Foreskin melanocyte (primary cell): ENCODE measurements at places on chromosomes 1 and 21.

GRCh38 chr1:210123924-210124589, 108.5 kb upstream of the SERTAD4 start:
- DNase-seq: no peak

GRCh38 chr1:45566722-45567121, 16.1 kb downstream of the AKR1A1 start:
- DNase-seq: no peak

GRCh38 chr1:180643693-180644092, 11.9 kb downstream of the XPR1 start:
- no peak for DNase-seq

DNA sequence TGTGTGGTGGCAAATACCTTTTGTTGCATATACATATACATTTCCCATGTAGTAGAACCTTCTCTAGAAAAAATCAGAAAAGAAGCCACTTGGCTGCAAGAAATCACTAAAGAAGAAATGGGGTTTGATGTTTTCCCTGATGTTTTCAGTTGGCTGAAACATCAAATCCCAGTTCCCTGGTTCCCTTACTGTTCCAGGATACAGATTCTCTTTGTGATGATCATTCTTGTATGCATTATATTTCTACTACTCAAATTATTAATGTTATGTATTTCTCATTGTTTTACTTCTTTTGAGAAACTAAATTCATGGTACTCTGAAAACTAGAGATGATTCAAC, 7.6 kb downstream of the RNU1-2 start:
- no peak for DNase-seq

DNA sequence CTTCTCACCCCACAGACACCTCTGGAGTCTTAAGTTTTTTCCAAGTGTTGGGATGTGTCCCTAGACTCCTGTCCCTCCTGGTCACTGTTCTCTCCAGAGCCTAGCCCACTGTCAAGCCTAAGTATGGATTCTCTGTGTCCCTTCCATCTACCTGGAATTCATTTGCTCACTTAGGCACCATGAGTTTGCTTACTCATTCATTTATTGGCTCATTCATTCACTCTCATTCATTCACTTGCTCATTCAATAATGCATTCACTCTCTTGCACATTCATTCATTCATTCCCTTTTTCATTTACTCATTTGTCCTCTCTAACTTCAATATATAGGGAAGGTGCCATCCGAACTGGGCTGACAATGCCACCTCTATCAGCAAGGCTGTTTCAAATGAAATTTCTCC, 1.6 kb downstream of the S100A16 start:
- DNase-seq: no peak

DNA sequence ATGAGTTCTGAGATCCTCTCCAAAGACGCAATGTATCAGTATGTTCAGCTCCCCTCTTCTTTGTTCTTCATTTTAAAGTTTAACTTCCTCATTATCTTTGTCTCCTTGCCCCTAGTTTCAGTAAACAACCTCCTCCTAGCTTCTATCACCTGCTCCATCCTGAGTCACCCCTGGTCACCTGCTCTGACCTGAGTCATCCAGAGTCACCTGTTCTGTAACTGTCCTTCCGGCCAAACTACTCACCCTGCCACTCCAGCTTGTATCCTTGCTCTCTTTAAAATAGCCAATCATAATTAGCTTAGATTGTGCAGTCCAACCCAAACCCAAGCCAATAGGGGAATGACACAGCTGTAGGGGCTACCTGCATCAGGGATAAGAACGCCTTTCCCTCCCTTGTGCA, 332.0 kb downstream of the OLFM3 start:
- no peak for DNase-seq

- DNase-seq: no peak
Observed at GRCh38 chr1:47837866-47838561, 159.2 kb downstream of the TRABD2B start.

DNA sequence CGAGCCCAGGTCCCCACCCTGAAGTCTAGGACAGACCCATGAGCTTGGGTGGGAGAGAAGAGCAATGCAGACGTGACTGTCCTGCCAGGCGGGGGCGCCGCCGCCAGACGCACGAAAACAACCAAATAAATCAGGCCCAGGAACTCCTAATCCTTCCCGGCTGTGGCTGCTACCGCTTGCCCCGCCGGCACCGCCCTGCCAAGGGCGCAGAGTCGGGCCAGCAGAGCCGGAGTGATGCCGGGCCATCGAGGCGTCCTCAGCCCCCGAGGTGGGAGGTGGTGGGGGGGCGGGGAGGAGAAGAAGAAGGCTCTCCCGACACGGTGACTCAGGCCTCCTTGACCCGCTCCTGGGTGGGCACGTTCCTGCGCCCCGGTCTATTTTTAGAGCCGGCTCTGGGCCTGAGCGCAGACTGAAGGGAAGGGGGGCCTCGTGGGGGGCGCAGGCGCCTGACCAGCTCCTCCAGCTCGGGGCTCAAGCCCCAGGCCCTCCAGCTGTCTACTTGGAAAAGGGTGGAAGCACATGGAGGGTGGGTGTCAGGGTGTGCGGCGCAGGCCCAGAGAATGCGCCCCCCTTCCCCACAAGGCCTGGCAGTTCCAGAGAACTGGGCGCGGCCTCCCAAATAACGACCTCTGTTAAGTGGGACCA, 10.7 kb upstream of the COL16A1 start:
- DNase-seq: peak; percentile 61

GRCh38 chr1:35178295-35178695, 14.7 kb downstream of the SFPQ start:
- DNase-seq: no peak

- no peak for DNase-seq
Observed at GRCh38 chr1:53681977-53682685, 56.8 kb downstream of the GLIS1 start.

DNA sequence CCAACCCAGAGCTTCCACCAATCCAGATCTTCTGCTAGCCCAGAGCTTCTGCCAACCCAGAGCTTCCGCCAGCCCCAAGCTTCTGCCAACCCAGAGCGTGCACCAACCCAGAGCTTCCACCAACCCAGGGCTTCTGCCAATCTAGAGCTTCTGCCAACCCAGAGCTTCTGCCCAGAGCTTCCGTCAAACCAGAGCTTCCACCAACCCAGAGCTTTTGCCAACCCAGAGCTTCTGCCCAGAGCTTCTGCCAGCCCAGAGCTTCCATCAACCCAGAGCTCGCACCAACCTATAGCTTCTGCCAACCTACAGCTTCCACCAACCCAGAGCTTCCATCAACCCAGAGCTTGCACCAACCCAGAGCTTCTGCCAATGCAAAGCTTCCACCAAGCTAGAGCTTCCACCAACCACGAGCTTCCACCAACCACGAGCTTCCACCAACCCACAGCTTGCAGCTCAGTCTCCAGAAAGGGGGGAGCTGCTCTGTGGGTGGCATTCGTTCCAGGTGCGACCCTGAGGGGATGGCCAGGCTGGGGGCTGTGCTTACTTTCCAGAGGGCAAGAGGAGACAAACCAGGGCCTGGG, 23.8 kb downstream of the CRYAA start:
- no peak for DNase-seq

DNA sequence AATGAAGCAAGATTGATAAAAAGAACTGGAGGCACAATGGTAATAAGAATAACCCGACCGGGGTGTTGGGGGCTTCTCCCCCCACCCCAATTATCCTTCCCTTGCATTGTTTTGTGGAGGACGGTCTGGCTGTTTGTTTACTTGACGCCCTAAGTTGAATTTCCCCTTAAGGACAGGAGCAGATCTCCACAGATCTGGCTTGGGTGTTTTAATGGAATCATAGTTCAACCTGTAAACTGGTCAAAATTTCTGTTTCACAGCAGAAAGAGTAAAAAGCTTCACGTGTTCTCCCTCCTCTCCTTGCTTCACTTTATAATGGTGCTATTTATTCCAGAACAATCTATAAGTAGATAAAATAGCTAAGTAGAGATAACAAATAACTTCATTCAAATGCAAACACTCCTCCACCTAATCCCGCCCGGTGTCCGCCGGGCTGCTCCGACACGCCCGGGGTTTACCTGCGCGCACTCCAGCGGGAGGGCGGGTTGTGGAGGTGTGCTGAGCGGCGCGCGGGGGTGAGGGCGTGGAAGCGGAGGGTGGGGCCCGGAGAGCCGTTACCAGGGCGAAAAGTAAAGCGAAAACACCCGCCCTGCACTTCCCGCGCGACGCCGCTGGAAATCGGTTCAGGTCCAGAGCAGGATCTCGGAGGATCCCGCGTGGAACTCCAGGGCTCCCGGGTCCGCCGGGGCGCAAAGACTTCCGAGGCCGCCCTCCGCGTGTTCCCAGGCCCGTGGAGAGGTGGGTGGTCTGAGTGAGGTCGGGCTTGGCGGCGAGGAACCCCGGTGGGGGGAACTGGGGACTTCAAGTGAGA, 2.0 kb upstream of the ATF3 start:
- DNase-seq: no peak

GRCh38 chr1:224262373-224263054, 67.5 kb downstream of the NVL start:
- no peak for DNase-seq

DNA sequence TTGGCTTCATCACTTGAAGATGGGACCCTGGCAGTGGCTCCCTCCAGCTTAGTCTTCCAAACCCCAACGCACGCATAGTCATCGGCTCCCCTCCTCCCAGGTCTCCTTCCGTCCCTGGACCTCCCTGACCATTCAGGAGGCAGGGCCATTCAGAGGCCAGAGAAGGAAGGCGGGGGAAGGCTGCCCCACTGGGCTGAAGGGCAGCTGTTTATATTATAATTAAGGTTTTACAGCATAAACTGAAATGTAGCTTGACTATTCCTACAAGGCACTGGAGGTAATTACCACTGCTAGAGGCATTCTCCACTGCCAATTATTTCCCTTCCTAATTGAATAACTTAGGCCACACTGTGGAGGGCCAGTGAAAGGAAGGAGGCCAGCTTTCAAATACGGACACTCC, 170.6 kb upstream of the PROX1 start:
- no peak for DNase-seq
